ENCODE measurements at places on chromosomes 3 and 15.

DNA sequence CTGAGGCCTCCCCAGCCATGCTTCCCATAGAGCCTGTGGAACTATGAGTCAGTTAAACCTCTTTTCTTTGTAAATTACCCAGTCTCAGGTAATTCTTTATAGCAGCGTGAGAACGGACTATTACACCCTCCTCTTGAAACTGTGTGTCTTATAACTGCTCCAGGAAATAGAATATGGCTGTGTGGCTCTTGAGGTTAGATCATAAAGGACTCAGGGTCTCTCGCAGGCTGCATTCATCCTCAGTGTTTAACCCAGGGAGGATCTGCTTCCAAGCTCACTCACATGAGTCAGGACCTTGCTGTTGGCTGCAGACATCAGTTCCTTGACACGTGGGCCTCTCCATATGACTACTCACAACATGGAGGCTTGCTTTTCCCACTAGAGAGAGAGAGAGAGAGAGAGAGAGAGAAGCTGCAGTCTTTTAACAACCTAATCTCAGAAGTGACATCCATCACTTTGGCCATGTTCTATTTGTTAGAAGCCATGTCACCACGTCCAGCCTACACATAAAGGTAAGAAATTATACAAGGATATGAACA, 114.3 kb upstream of the UBE2E1 start:
- DNase-seq, result no peak

DNA sequence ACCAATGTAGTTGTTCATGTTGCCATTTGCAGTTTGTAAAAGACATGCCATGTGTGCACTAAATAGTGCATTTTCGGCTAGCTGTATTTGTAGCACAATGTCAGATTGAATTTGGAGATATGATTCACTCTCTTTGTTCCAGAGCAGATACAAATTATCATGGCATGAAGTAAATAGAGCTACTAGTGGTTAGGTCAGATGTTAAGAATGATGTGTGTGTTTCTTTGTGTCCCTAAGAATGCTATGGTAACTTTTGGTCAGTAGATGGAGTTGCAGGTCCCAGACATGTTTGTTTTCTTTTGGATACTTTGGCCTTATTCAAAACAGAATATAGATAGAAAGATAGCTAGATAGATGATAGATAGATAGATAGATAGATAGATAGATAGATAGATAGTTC, 595.8 kb downstream of the NLGN1 start:
- no peak for DNase-seq

DNA sequence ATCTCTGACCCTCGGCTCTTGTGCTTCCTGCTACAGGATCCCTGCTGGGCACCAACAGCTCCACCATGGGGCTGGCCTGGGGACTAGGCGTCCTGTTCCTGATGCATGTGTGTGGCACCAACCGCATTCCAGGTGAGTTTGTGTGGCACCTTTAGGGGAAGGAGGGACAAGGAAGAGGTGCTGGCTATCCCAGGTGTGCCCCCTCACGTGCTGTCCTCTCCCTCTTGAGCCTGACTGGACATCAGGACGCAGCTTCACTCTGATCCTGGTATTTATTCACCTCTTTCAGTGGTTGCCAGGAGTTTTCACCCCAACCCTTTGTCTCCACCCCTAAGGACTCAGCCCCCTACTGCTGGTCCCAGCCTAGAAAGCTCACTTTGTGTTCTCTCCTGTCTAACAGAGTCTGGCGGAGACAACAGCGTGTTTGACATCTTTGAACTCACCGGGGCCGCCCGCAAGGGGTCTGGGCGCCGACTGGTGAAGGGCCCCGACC, 960 bp downstream of the THBS1 start:
- no peak for DNase-seq

GRCh38 chr3:48047841-48048464, 31.7 kb upstream of the MAP4 start:
- DNase-seq, result no peak

DNA sequence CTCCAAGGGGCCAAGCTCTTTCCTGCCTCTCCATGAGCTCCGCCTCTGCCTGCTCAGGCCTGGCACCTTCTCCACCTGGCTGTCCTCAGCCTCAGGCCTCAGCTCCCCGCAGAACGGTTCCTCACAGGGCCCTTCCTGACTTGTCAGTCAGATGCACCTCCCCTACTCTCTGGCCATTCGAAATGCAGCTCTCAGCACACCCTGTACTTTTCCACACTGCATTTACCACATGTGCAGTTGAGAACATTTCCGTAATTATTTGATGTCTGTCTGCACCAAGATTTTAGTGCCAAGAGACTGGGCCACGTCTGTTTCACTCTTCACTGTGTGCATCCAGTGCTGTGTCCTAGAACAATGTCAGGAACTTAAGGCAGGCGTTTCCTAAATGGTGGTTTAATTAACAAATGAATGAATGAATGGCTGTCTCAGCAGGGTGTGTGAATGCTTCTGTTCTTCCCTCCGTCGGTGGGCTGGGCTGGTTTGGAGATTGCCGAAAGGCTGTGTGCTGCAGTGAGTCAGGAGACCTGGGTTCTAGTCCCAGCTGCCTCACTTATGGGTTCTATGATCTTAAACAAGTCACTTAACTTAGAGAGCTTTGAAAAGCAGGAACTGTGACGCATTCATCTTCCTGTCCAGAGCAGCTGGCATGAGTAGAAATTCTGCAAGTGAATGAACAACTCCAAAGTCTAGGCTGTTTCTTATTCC, 5.4 kb downstream of the MUC4 start:
- no peak for DNase-seq
